ENCODE measurements at places on chromosomes 1 and 21. TPM values are rescaled to one million over a fixed set of nuclear protein-coding genes. Genes with fewer than 3 reads are reported as not detected.

The NHLH1 gene
- total RNA-seq: 0.69 TPM

The CNIH3 gene
- total RNA-seq: 5.9 TPM

The RIPK4 gene
- 9.2 TPM for total RNA-seq

The CFAP126 gene
- total RNA-seq: not detected

The KCNJ9 gene
- total RNA-seq: 0.08 TPM

The TNFRSF8 gene
- total RNA-seq: 26.1 TPM

The CDCA8 gene
- 35.3 TPM for total RNA-seq

The NUAK2 gene
- 10.4 TPM for total RNA-seq

The CAMSAP2 gene
- total RNA-seq: 21.3 TPM

The CYP4A22 gene
- not detected for total RNA-seq

The ELAVL4 gene
- 1.4 TPM for total RNA-seq

The CRNN gene
- total RNA-seq: not detected

The NEGR1 gene
- total RNA-seq: 0.93 TPM

The LCE1B gene
- total RNA-seq: not detected

The TDRD5 gene
- total RNA-seq: 1.4 TPM

The S100A12 gene
- not detected for total RNA-seq

The HSF2BP gene
- 2.3 TPM for total RNA-seq

The SLC6A17 gene
- total RNA-seq: 0.27 TPM

The LORICRIN gene
- total RNA-seq: not detected

The SPRR5 gene
- not detected for total RNA-seq

The GPR89B gene
- total RNA-seq: 27.7 TPM

The NECAP2 gene
- 32.9 TPM for total RNA-seq

The CCDC27 gene
- 0.45 TPM for total RNA-seq

The LEFTY2 gene
- 16.9 TPM for total RNA-seq

The CELA3A gene
- not detected for total RNA-seq

The TRNP1 gene
- total RNA-seq: 69.3 TPM

The RPS6KC1 gene
- 21.1 TPM for total RNA-seq

The RNU1-2 gene
- under 0.01 TPM for total RNA-seq

The BNIPL gene
- total RNA-seq: 2.4 TPM

The SEC16B gene
- 0.70 TPM for total RNA-seq

The SH2D1B gene
- not detected for total RNA-seq

The GPR3 gene
- total RNA-seq: 9.1 TPM

The ITGB2 gene
- total RNA-seq: 0.63 TPM

The TRIM45 gene
- 15.0 TPM for total RNA-seq

The TMEM61 gene
- total RNA-seq: 2.0 TPM

The ANGPTL3 gene
- total RNA-seq: not detected

The PRDM16 gene
- 0.66 TPM for total RNA-seq

The LCE1A gene
- not detected for total RNA-seq

The AMY2B gene
- total RNA-seq: 1.3 TPM
